ENCODE measurements at places on chromosomes 2 and 18. TPM values are rescaled to one million over a fixed set of nuclear protein-coding genes. Genes with fewer than 3 reads are reported as not detected.

Gene ACVR1C
- not detected for total RNA-seq

Gene ONECUT2
- total RNA-seq, result 0.03 TPM

Gene RGPD4
- not detected for total RNA-seq

- no peaks in the 10 kb centered on the region for H3K36me3 ChIP-seq
- H3K27ac ChIP-seq, result no peak overlapping the region
- DNase-seq, result no peak
Measured at GRCh38 chr2:36356298-36356989, 866 bp downstream of the CRIM1 start.

DNA sequence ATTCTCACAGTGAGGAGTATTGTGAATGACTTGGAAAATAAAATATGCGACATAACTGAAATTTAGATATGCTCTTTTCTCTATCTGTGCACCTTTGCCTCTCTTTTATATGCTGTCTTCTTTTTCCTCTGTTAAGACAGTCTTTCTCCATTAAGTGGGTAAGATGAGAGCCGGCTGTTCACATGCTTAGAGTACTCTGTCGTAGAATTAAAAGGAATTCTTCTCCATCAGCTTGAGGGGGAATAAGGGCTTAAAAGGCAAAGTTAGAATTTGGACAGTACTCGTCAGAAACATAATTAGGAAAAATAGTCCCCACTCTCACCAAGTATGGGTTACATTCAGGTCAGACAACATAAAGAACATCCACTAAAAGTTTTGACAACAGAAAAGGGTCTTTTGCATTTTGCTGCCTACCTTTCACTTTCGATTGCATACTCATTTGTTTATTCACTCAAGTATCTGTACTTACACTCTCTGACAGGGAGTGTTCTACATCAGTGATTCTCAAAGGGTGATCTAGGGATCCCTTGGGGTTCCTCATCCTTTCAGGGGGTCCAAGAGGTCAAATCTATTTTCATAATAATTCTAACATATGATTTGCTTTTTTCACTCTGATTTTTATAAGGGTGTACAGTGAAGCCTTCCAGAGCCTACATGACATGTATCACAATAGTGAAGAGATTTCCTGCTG is 48.0 kb downstream of the ARHGAP15 start:
- peak overlapping the region; percentile 68 for H3K27ac ChIP-seq
- DNase-seq, result peak; percentile 55
- H3K4me1 ChIP-seq, result peaks cover 12% of the 10 kb centered on the region
- no peaks in the 10 kb centered on the region for H3K36me3 ChIP-seq

- DNase-seq, result peak; percentile 35
- no peak overlapping the region for H3K27ac ChIP-seq
- H3K27me3 ChIP-seq, result no peaks in the 10 kb centered on the region
- H3K36me3 ChIP-seq, result no peaks in the 10 kb centered on the region
- no peaks in the 10 kb centered on the region for H3K4me1 ChIP-seq
Measured at GRCh38 chr2:165149439-165149838, 54.4 kb downstream of the SCN3A start.

DNA sequence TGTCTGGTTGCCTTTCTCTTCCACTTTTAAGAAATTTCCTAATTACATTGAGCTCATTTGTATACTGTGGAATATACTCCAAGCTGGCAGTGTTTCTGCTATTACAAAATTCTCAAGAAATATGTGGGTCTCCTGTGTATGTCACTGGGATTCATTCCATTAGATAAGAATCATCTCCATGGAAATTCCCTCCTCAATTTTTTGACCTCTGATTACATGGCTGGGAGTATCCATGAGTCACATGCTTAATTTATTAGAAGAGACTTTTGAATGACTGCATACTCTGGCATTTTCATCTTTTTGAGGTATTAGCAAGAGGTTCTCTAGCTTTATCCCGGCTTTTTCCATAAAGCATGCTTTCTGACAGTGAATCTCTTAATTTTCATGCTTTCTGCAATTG is 665.5 kb upstream of the CNTNAP5 start:
- no peaks in the 10 kb centered on the region for H3K4me1 ChIP-seq
- H3K27me3 ChIP-seq, result no peaks in the 10 kb centered on the region
- no peak overlapping the region for H3K27ac ChIP-seq
- no peak overlapping the region for H3K4me3 ChIP-seq
- no peak for DNase-seq

GRCh38 chr2:205197468-205198139 is 484.7 kb upstream of the NRP2 start:
- no peak overlapping the region for H3K4me3 ChIP-seq
- H3K36me3 ChIP-seq, result no peaks in the 10 kb centered on the region
- DNase-seq, result no peak
- no peak overlapping the region for H3K27ac ChIP-seq
